ENCODE measurements at places on chromosomes 3 and 15.
A peak's percentile ranks its signal among the peaks of the same experiment; 100 is the strongest.

- no peak for DNase-seq
Measured at GRCh38 chr3:184590795-184591194, 29.2 kb downstream of the EPHB3 start.

DNA sequence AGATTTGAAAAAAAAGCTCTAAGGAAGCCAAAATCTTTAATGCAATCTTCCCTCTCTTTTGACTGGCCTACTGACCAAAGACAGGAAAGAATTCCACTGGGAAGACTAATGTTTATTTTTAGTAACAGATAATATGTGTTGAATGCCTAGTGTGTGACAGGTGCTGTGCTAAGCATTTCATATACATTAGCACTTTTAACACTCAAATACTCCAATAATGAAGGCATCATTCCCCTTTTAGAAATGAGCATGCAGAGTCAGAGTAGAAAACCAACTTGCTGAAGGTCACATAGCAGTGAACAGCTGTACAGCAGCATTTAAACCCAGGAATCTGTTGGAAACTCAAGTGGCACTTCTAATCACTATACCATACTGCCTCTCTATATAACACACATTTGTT, 170.6 kb downstream of the MINAR1 start:
- no peak for DNase-seq

- no peak for DNase-seq
Measured at GRCh38 chr3:172241405-172241804, 202.0 kb downstream of the FNDC3B start.

GRCh38 chr3:138046085-138046484, 36.1 kb downstream of the CLDN18 start:
- no peak for DNase-seq

DNA sequence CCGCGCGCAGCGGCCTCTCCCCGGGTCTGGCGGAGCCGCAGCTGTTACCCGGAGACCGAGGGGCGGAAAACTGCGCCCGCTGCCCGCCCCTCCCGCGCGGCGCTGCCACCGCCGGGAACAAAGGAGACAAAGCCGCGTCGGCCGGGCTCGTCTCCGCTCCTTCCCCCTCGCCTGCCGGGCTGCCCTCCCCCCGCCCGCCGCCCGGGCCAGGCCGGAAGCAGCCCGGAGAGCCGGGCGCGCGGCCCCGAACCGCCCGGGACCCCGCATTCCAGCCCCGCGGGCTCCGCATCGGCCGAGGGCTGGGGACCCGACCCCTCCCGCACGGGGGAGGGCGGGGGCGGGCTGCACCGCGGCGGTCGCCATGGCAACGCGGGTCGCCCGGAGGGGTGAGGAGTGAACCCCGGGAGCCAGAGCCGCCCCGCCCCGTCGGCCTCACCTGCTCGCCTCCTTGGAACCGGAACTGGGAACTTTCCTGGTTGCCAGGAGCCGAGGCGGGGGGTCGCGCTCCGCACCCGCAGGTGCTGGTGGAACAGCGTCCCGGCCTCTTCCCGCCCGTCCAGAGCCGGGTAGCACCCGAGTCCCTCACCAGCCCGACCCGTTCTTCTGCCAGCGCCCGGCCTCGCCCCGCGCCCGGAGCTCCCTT, 448 bp downstream of the PLXNB1 start:
- DNase-seq = peak; percentile 63

Measured in activated T-cell treated with anti-CD3 and anti-CD28 coated beads, Interleukin-2, amount 50 U/mL, for 4 hours (primary cell).